ENCODE measurements at places on chromosomes 13 and 19.

DNA sequence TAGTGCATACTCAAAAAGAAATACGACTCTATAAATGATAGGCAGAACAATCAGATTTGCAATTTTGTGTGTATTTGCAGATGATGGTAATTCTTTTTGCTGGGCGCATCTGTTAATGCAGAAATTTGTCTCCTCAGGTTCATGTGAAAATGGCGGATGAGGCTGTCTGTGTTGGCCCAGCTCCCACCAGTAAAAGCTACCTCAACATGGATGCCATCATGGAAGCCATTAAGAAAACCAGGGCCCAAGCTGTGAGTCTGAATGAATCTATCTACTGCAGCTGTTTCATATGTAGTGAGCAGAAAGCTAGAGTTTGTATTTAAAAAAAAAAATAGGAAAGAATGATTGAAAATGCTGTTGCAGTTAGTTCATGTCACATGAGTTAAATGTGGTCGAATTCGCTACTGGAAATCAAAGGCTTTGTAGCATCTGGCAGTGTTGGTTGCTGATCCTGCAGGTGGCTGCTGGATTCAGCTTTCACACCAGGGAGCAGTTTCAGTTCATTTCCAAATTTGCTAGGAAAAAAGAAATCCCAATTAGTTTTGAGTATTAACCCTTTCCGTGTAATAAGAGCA lies 66.0 kb downstream of the PCCA start:
- DNase-seq = no peak

- DNase-seq = no peak
Observed at GRCh38 chr13:106183410-106184065, 351.9 kb downstream of the EFNB2 start.

DNA sequence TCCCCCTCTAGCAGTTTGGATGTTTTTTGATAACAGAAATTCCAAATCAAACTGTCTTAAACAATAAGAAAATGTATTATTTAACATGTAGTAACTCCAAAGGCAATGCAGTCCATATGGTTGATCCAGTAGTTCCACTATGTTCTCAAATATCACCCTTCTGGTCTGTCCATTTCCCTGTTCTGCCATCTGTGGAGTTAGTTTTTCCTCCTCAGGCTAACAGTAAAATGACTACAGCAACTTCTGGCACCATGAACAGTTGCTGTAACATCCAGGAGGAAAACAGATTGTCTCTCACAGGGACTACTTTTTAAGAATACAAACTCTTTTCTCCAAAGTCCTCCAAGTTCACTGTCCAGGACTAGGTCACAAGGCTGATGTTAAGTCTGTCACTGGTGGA lies 455.4 kb downstream of the FGF14 start:
- no peak for DNase-seq

DNA sequence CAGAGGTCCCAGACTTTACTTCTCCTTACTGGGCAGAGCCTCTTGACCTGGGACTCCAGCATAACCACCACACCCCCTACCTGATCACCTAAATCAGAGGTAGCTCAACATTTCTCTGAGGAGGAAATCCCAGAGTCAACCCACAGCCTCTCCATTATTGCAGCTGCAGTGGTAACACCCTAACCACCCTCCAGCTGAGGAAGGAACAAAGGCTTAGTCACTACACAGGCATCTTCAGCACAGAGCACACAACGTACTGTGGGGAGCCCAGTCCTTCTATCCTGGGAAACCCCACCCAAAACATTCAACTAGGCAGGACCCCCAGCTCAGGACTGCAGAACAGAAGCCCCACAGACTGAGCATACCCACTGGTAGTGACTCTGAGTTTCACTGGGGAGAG lies 824.7 kb upstream of the SLITRK5 start:
- no peak for DNase-seq

DNA sequence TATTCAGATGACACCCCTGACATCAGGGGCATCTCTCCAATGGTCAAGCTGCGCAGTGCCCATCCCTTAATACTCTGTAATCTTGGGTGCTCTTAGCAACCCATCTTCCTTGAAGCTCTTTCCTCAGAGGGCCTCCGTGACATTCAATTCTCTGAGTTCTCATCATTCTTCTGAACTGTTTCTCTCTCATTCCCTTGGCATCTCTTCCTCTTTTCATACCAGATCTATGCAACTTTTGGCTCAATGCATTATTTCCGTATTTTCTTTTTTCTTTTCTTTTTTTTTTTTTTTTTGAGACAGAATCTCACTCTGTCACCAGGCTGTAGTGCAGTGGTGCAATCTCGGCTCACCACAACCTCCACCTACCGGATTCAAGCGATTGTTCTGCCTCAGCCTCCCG lies 53.9 kb downstream of the PCDH8 start:
- no peak for DNase-seq

- DNase-seq = no peak
Observed at GRCh38 chr19:23402388-23402787, 7.1 kb upstream of the ZNF91 start.

DNA sequence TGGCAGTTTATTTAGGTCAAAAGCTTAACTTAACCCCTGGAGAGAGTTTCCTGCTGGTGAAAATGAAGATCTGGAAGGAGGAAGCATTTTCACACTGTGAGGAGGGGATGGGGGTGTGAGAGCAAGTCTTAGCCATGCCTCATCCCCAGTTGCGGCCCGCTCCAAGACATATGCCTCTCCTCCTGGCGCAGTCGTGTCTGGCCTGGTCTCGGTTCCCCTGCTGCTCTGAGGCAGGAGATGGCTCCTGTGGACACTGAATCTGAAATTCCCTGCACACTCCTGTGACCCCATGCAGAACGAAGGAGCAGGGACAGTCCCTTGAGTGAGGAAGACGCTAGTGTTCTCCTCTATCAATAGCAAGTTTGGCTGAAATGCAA lies 360 bp upstream of the ZNF69 start:
- DNase-seq = no peak

GRCh38 chr13:51501592-51502152 lies 48.8 kb upstream of the INTS6 start:
- no peak for DNase-seq

- no peak for DNase-seq
Observed at GRCh38 chr19:51116736-51117286, 7.9 kb upstream of the SIGLEC9 start.

DNA sequence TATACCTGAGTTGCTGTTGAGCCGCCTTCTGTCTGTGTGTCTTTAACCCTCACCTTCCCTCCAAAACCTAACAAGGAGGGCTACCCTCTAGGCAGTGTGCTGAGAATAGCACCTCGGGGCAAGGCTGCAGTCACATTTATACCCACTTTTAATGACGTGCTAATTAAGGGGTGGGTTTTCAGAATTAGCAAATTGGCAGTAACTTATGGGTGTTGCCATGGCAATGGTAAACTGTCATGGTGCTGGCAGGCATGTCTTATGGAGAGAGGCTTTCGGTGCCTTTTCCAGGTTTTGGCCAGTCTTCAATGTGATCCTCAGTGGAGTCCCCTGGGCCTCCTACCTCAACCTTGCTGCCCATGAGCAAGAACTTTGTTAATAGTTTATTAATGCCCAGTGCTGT lies 1.2 kb upstream of the PNMA8A start:
- DNase-seq = no peak

DNA sequence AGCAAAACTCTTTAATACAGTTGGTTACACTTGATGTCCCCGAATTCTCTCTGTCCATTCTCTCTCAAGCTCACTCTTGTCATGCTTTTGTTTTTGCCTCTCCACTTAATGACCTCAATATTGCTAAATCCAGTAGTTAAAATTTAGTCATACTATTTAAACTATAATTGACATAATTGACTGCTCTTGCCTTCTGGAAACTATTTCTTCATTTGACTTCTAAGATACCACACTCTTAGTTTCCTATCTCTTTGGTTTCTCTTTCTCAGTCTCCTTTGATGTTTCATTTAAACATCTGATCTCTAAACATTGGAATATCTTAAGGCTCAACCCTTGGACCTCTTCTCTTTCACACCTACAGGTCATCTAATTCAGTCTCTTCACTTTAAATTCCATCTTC lies 211.3 kb downstream of the COG6 start:
- no peak for DNase-seq

DNA sequence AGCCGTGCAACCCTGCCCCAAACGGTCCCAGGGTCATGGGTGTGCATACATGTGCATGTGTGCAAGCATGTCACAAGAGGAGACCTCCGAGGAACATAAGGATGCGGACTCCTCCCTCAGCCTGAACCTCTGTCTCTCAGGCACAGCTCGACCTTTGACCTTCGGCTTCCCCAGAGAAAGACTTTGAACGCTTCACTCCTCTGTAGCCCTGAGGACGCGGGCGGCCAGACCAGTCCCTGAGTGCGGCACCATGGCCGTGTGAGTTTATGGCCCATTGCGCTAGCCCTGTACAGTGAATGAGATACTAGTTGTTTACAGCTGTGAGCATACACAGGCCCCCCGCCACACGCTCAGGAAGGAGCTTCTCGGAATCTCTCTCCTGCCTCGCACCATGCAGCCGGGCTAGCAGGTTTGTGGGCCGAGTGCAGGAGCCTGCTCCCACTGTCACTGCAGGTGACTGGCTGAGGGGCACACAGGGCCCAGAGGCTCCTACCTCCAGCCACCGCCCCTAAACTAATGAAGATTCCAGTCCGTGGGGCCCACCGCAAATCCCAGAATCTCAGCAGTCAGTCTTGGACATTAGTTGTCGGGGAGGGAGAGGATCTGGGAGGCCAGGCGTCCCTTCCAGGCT lies 10.8 kb downstream of the RASA3 start:
- no peak for DNase-seq

- peak; percentile 10 for DNase-seq
Observed at GRCh38 chr13:108987517-108987916, 358.1 kb downstream of the MYO16 start.

DNA sequence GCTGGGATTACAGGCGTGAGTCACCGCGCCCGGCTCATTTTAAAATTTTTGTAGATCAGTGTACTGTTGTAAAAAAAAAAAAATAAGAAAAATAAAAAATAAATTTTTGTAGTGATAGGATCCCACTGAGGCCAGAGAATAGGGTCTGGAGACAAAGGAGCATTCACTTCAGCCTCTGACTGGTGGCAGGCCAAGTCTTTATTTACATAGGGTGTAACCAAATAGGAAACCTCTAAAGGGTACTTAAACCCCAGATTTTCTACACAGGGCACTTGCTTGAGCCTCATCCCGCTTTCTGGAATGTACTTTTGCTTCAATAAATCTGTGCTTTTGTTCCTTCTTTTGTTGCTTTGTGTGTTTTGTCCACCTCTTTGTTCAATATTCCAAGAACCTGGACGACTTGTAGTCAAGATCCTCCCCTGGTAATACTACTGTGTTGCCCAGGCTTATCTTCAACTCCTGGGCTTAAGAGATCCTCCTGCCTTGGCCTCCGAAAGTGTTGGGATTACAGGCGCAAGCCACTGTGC lies 2.1 kb upstream of the PDCD2L start:
- DNase-seq = no peak

DNA sequence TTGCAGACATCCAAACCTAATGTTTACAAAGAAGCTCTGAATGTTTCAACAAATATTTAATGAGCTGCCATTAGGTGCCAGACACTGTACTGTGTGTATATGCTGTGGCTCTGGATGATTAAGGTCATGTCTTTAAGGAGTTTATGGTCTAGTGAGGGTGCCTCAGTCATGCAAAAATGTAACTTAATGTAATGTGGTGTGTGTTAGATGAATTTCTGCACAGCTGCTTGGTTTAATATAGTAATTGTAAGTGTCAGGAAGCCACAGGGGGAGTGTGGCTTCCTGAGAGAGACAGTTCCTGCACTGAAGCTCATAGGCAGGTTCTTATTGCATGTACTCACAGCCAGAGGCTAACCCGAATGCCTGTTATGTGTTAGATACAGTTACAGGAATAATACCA lies 43.3 kb downstream of the SPATA13 start:
- DNase-seq = no peak

DNA sequence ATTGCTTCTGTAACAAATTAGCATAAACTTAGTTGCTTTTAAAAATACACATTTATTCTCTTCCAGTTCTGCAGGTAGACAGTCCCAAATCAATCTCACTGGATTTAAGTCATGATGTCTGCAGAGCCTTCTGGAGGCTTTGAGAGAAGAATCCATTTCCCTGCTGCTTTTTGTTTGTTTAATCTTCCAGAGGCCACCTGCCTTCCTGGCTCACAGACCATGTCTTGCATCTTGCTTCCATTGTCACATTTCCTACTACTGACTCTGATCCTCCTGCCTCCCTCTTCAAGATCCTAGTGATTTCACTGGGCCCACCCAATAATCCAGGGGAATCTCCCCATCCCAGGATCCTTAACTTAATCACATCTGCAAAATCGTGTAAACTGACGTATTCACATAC lies 473.3 kb downstream of the ITGBL1 start:
- no peak for DNase-seq

- DNase-seq = no peak
Observed at GRCh38 chr19:9644472-9644871, 23.4 kb upstream of the ZNF561 start.

DNA sequence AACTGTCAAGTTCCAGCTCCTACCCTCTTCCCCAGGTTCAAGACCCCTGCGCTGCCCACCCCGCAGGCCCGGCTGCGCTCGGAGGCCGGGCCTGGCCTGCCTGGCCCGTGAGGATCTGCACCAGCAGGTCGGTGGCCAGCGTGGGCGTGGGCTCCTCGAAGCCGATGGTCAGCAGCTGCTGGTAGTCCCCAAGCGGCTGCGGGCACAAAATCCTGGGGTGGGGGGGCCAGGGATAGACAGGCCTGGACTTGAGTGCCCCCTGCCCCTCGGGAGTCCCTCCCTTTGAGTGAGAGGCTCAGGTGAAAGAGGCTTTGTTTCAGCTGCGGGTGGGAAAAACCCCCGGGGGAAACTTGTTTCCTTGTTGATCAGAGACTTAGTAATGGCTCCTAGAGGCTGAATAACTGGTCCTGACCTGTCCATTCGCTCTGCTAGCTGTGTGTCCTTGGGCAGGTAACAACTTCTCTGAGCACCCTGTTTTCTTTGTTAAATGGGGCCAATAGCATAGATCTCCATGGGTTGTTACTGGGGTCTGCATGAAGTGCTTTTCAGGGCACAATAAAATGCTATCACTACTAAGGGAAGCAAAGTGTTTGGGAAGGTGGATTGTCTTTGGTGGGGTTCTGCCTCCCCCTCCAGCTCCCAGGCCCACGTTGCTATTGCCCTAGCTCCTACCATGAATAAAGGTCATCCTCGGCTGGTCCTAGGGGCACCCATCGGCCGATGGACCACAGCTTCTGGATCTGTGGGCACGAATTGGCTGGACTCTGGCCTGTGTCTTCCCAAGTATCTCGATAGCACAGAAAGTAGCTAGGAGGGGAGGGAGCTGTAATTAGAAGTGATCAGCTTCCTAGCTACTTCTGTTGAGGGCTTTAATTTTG lies 3.5 kb downstream of the C19orf67 start:
- DNase-seq = no peak

Measured in AG09309 (cell line).